ENCODE measurements at places on chromosomes 5 and 9.

- DNase-seq = no peak
Observed at GRCh38 chr5:96664669-96665068, 2.5 kb downstream of the CAST start.

GRCh38 chr5:149754172-149754880 is 24.2 kb downstream of the PPARGC1B start:
- DNase-seq = no peak

- no peak for DNase-seq
Observed at GRCh38 chr5:132258102-132259068, 889 bp downstream of the PDLIM4 start.

DNA sequence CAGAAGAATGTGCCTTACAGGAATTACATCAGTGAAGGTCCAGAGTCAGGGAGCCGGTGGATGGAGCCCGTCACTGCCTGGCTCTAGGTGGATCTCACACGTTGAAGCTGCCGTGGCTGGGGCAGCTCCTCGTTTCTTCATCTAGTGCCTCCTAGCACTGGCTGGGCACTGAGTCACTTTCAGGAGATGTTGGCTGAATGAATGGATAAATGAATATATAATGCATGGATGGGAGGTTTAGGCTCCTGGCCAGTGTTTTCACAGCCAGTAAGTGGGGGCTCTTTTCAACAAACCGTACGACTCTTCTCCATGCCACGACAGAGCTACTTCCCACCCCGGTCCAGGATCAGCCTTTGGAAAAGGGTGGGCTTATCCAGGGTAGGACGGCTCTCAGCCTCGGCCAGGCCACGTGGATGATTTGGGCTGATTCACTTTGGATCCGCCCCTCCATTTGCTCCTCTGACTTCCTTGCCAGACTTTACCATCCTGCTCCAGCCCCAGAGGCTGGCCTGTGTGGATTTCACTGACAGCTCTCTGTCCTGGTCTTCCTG is 1.3 kb upstream of the SH3PXD2B start:
- DNase-seq = no peak

DNA sequence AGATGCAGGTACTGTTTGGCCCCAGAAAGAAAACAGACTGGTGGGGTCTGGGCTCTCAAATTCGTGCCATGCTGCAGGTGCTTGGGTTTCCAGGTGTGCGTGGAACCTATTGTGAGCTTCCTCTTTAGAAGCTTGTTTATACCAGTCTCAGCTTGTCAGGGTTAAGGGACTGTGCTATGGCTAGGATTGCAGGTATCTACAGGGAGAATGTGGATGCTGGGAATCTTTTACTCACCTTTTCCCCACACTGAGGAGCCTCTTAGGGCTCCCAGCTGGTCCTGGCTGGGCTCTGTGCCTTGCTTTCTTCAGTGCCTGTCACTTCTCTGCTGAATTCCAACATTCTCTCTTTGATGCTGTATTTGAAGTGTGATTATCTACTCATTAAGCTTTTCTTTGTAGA is 111.8 kb downstream of the WDR70 start:
- no peak for DNase-seq

- DNase-seq = no peak
Observed at GRCh38 chr9:99509900-99510535, 287.9 kb downstream of the SEC61B start.

GRCh38 chr9:18611971-18612370 is 138.0 kb downstream of the ADAMTSL1 start:
- no peak for DNase-seq

- no peak for DNase-seq
Observed at GRCh38 chr5:159887050-159887449, 29.2 kb upstream of the ADRA1B start.

- DNase-seq = no peak
Observed at GRCh38 chr9:108668191-108668937, 187.4 kb downstream of the ACTL7B start.

- DNase-seq = no peak
Observed at GRCh38 chr5:65776441-65777141, 54.6 kb downstream of the NLN start.

DNA sequence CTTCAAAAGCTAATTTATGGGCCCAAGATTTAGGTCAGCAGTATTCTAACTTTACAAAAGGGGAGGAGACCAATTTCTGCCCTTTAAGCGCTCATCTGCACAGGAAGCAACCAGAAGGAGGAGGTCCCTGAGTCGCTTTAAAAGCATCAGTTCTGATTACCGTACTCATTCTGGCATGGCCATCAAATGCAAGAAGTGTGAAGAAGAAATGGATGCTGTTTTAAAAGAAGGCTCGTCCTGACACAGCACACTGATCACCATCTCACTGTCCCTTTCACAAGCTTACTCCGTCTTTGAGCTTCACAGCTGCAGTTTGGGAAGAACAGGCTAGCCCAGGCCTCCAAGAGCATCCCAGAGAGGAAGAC is 17.5 kb downstream of the ZNF608 start:
- DNase-seq = no peak

DNA sequence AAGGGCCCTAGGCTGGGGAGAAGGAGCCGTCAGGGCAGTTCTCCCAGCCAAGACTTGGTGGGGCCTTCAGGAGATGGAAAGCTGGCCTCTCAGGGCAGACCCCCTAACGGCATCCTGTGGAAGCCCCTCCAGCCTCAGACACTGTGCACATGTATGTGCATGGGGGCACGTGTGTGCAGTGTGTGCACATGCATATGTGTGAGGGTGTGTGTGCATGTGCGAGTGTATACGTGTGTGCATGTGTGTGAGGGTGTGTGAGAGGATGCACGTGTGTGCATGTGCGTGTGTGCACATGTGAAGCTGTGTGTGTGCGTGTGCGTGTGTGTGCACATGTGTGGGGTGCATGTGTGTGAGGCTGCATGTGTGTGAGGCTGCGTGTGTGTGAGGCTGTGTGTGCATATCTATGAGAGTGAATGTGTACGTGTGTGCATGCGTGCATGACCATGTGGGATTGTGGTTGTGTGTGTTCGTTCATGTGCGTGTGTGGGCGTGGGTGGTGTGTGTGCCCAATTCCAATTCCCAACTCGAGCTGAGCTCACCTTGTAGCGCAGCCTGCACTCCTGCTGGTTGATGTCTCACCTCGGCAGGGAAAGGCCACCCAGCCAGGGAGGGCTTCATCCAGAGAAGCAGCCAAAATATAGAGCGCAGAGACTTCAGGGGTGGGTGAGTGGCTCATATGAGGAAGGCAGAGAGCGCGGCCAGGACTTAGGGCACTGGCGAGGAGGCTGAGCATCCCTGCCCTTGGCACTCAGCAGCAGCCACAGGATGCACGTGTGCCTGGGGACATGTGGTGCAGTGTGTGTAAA is 142.7 kb upstream of the PPP1R26 start:
- DNase-seq = no peak

GRCh38 chr5:53368516-53368915 is 111.9 kb upstream of the FST start:
- no peak for DNase-seq

DNA sequence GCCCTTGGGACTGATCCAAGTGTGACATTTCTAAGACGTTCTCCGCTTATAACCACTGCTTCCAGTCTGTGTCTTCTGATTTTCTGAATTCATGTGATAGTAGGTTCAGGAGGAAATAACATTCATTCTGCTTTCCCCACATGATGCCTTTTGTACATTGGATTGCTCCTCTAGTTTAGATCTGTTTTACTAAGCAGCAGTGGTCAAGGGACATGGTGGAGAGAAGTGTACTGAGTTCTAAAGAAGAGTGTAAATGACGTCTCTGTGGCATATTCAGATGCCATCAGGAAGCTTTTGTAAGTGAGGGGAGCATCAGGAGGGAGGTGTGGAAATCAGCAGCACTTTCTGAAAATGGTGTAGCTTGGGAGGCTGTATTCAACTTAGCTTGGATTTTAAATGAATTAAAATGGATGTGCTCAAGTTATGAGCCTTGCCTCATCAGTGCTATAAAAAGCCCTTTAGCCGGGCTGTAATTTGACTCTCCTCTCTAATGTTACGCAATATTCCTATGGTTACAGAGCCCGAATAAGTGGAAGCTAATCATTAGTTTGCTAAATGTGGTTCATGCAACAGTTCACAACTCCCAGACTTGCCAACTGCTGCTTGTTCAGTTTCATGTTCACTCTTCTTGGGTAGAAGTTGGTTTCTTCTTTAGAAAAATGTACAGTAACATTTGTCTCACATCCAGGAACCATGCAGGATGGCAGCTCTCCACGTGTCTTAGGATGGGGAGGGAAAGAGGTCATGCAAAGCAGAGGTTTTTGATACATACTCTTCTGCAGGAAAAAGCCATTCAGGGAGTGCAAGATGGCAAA is 281.3 kb downstream of the ARHGAP26 start:
- DNase-seq = peak; percentile 62

DNA sequence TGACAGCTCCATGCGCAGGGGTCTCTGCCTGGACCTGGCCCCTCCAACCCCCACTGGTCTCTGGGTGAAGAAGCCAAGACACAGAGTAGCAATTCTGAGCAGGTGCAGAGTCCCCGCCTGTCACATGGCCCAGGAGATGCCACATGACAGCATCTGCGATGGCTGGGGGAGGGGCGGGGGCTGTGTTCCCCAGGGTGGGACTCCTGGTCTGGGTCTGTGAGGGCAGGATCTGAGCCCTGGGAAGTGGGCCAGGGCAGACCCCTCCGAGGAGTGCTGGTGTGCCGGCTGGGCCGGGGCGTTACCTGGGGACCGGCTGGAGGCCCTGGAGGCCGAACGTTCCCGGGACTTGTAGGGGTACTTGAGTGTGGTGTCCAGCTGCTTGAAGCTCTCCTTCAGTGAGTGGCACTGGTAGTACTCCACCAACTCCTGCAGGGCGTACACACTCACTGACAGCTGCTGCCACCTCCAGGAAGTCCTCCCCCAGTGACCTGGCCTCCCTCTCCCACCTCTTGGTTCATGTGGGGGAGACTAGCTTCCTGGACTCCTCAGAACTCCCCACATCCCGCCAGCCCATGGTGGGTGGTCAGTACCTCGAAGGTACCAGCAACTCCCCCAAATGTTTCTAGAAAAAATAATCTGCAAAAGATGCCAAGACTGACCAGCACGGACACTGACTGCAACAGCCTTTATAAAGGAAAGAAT is 32.1 kb upstream of the SARDH start:
- no peak for DNase-seq

DNA sequence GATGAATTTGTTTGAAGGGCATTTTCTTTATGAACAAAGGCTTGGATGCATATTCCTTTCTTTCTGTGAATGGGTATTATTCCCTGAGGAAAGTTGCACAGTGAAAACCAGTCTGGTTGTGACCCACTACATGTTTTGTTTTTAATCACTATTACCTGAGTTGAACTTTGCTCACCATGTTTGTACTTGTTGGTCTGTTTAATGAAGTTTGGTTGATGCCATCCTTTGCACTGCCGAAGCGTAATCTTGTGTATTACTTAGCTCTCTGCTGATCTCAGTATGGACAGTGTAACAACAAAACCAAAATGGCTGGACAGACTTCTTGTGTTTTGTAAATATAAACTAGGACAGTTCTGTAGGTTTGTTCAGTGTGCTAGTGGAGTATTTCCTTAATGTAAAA is 38.1 kb downstream of the UGCG start:
- DNase-seq = no peak

GRCh38 chr5:38926121-38926520 is 80.3 kb downstream of the OSMR start:
- no peak for DNase-seq

DNA sequence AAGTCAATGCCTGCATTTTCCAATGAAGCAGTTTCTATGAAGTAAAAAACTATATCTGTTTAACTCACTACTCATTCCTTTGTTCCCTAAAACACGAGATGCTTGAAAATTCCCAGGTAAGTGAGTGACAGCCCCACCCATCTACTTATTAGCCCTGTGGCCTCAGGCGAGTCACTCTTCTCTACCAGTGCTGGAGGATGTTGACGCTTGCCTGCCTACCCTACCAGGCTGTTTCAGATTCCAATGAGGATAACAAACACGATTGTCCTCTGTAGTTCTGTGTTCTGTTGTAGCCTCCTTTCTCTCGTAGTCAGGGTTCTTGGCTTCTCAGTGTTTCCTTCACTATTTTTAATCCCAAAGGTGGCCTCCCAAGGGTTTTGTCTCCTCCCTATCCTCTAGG is 388.8 kb downstream of the KDM4C start:
- DNase-seq = no peak

GRCh38 chr5:140054086-140054689 is 11.1 kb upstream of the NRG2 start:
- DNase-seq = no peak

- DNase-seq = no peak
Observed at GRCh38 chr9:116008278-116008677, 145.3 kb upstream of the PAPPA start.

DNA sequence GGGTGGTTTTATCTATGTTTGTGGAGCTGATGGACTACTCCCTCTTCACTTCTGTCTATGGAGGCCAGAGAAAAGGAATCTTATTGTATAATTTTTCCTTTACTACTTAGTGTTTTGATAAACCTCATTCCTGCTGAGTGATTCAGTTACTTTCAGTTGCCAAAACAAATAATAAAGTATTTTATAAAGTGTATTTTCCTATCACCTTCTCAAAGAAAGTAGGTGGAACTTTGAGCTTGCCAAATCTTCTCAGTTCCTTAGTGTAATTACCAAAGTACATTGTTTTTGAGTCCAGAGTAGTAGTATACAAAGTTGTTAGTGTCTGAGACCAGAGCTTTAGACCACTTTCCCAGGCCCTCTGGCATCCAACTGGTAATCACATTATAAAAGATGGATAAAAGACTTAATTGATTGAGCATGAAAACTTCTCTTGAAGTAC is 13.5 kb downstream of the RABGAP1 start:
- no peak for DNase-seq

DNA sequence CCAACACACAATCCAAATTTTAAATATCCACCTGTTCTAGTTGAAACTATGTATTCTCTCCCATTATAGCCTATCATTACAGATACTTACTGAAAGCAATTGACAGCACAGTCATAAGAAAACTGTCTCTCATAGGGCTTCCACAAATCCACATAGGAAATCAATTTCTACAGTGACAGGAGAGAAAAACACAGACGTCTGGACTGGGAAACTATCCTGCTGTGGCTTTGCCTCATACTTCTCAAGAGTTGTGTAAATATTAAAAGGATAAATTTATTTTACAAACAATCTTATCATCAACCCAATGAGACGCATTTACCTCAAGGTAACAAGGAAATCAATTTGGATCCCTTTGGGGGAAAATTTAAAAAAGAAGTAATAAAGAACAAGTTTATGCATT is 517.5 kb downstream of the EFNA5 start:
- DNase-seq = no peak

DNA sequence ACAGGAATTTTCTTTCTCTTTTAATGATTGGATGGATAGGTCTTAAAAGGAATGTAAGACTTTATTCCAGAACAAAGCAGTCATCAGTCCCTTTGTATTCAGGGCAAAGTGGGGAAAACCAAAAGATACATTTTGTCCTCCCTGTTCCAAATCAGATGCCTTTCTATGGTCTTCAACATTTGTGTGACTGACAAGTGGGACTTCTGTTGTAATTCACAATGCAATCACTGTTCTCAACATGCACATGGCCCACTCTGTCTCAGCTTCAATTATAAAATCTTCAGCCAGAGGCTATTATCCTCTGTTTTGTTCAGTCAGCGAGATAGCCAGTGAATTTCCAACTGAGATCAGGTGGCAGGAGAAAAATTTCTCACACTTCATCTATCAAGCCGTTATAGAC is 95.5 kb upstream of the ERBIN start:
- no peak for DNase-seq
